Ureter (tissue), 1 donor: ENCODE measurements at places on chromosomes 11 and 22.

GRCh38 chr22:44381761-44382115, 69.0 kb upstream of the SHISAL1 start:
- no peak for DNase-seq

- no peak for DNase-seq
These were observed 18.6 kb downstream of the IGSF9B start for GRCh38 chr11:133938166-133938565.

- DNase-seq, result no peak
These were observed 1.1 kb downstream of the CHADL start for GRCh38 chr22:41239443-41240128.

DNA sequence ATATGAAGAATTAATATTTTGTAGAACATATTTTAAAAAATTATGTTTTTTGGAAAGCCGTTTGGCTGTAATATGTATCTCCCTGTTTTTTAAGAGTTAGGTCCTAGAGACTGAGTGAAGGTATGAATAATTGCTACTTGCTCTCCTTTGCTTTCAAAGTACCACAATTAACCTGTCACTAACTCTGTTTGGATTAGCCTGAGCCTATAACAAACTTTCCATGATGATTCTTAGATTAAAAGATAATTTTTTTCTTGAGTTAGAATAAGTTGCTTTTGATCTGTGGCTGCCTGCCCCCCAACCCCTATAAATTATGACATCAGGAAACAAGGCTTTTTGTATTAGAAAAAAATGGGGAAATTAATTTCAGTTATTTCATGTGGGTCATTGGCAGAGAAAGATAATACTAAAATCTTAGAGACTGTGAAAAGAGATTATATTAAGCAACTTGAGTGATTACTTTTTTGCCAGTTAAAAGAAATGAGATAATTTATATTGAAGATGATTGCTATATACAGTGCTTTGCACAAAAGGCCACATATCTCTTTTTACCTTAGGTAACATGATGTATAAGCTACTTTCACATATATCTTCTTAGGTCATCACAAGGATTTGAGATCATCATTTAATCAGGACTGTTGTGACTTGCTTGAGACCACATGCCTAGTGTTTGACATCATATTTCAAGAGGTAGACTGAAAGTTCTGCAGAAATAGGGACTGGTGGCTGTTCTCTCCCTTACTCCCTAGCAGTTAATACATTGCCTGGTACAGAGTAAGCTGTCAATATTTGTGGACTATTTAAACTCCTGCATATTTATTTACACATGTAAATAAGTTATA, 9.6 kb downstream of the MTMR3 start:
- no peak for DNase-seq

- no peak for DNase-seq
These were observed 203.8 kb downstream of the SNX19 start for GRCh38 chr11:130712480-130712879.

- DNase-seq, result no peak
These were observed 775.6 kb upstream of the CCDC90B start for GRCh38 chr11:84061726-84062125.

GRCh38 chr11:16191212-16191867, 165.0 kb downstream of the SOX6 start:
- no peak for DNase-seq

DNA sequence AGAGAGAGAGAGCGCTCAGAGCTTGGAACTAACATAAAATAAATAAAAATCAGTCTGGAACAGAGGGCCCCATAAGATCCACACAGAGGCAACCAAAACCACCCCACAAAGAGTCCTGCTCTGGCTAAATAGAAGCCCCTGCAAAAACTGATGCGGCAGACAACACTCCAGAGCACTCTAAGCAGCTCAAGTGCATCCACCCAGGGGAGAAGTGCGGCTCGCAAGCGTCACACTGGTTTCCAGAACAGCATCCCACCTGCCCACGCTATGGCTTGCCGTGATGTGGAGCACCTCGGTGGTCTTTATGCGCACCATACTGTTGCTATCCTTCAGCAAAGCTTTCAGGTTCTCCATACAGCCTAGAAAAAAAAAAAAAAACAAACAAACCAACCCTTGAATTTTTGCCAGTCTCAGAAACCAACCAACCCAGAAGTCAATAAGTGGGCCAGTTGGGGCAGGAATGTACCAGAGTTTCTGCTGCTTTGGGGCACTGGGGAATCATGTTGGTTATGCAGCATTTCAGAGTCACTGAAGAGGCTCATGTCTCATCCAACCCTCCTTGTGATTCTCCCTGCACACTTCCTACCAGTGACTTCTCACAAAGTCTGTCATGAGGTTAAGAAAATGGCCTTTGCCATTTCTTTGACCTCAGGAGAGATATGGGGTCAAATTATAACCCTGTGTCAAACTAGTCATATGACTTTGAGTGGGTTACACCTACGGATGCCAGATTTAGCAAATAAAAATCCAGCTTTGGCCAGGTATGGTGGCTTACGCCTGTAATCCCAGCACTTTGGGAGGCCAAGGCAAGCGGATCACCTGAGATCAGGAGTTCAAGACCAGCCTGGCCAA, 3.0 kb downstream of the RSPH14 start:
- DNase-seq, result no peak

- DNase-seq, result no peak
These were observed 561.6 kb downstream of the BUD13 start for GRCh38 chr11:116211147-116211546.

GRCh38 chr11:133977067-133977677, 20.4 kb upstream of the IGSF9B start:
- no peak for DNase-seq

- DNase-seq, result no peak
These were observed 343.1 kb upstream of the SYN3 start for GRCh38 chr22:33401291-33401690.

GRCh38 chr11:57467508-57468157, 7.3 kb downstream of the RTN4RL2 start:
- no peak for DNase-seq

- DNase-seq, result no peak
These were observed 10.7 kb upstream of the GTSE1 start for GRCh38 chr22:46286006-46286405.

GRCh38 chr22:23113847-23114720, 27.7 kb downstream of the RSPH14 start:
- no peak for DNase-seq

- no peak for DNase-seq
These were observed 16.0 kb downstream of the TXN2 start for GRCh38 chr22:36465232-36466021.

DNA sequence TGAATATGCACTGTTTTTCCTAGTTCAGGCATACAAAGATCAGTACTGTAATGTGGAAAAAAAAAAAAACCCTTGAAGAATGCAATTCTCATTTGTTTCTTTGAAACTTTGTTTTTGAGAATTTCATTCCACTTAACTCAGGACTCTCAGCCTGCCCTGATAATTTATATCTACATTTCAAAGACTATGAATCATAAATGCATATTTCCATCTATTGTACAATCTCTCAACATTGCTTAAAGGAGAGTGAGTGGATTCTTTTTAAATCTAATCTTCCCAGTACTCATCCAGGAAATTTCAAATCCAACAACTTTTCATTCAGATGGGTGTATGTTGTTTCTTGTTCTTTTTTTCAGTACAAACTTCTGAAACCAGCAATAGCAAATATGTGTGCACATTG, 322.2 kb upstream of the DDI1 start:
- no peak for DNase-seq

- no peak for DNase-seq
These were observed 1090.8 kb downstream of the BRD1 start for GRCh38 chr22:48736593-48737460.

DNA sequence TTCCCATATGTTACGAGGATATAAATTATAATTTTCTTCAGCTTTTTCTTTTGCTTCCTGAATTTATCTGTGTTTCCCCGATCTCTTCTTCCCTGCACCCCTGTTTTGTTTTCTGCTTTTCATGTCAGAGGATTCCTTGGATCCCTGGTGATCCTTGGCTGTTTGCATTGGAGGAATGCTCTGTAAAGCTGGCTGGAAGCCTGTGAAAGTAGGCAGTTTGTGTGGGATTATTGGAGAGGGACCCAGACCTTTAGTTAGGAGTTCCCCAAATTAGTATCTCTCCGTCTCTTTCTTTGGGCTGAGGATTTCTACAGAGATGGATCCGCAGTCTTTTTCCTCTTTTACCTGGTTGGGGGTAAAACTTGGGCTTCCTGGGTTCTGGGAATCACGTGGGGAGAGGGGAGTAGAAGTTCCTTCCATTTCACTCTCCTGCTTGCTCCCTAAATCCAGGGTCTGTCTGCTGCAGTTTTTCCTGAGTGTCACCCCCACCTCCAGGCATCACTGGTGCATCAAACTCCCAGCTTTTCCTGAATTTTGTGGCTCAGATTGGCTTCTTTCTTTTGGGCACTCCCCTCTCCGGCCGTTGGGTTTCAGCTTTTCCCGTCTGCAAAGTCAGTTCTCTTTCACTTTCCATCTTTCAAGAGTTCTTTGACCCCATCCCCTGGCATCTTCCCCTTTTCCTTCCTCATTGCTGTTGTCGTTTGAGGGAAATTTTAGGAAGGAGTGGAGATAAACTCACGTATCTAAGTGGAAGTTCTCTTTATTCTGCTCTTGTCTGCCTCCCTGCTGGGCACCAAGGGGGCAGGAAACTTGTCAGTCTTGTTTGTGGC, 79.1 kb upstream of the ALX4 start:
- no peak for DNase-seq

DNA sequence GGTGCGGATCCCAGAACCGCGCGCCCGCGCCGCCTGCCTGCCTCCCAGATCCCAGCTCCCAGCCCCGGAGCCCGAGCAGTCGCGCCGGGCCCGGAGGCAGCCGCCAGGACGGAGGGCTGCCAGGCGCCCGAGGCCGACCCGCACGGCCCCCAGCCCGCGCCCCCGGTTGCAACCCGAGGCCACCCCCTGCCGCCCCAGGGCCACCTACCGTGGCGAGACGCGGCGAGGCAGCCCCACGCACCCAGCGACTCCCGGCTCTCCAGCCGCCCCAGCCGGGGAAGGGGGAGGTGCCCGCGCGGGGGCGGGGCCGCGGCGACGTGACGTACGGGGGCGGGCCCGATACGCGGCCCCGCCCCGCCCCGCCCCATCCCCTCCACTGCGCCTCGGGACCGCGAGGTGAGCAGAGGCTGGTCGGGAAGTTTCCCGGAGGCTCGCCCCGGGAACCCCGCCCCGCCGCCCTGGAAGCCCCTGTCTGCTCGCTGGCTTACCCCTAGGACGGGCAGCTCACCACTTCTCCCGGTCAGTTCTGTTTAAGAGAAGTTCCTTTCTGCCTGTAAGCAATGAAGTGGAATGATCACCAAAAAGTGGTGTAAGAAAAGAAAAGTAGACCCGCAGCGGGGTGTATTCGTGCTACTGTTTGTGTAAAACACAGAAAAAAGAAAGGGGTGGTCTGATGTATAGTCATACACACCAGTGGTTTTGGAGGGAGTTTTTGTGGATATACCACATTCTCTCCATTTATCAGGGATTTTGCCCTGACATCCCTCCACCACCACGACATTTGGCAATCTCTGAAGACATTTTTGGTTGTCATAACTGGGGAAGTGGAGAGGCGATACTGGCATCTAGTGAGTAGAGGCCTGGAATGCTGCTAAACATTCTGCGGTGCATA, at the start of gene TPST2:
Gene TPST2 (minus strand): TSS at position 288 of the 892 bp plus-strand sequence. CDS start 48,502 bp downstream, outside the sequence.
- DNase-seq, result peak; percentile 80

DNA sequence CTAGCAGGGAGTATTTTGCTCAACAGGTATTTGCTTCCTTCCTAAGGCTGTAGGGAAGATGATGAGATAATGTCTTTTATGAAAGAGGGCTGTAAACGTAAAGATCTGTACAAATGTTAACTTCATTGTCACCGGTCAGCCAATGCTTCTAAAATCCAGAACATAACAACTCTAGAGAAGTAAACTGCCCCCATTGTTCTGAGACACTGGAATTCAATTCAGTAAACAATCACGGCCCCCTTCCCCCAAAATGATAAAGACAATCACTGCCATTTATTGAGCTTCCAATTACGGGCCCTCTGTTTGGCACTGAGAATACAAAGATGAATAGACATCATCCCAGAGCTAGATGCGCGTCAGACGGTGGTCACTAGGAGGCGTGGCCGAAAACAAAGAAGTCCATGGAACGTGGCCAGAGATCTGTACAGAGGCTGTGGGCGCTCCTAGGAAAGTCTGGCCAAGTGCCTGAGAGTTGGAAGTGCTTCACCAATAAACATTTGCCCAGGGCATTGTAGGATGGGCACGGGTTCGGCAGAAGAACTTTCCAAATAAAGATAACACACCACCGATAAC, 576 bp downstream of the TMEM258 start:
- peak; percentile 67 for DNase-seq

DNA sequence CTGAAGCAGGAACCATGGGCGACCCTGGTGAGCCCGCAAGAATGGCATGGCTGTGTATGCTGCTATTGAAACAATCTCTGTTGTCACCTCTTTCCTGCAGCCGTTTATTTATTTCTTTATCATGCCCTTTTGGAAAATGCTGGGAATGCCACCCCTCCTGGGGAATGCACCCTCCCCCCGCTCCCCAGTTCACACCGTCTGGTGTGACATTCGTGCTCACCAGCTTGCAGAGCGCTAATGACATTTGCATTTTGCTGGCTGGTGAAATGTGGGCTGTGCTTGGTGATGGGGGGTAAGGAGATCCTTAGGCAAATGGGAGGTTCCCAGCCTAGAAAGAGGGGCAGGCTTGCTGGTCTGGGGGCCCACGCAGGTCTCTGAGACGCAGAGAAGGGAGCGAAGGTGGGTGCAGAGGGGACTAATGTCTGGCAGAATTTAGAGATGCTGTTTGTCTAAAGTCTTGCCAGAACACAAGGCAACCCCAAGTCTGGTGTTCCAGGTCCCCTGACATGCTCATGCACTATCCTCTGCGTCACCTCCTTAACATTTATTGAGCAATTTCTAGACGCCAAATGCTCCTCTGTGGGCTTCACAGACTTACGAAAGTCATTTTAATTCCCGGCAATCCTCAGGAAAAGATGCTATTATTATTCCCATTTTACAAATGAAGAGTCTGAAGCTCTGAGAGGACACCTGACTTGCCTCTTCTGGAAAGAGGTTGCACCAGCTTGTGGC, 91.7 kb downstream of the TP53I11 start:
- DNase-seq, result no peak

DNA sequence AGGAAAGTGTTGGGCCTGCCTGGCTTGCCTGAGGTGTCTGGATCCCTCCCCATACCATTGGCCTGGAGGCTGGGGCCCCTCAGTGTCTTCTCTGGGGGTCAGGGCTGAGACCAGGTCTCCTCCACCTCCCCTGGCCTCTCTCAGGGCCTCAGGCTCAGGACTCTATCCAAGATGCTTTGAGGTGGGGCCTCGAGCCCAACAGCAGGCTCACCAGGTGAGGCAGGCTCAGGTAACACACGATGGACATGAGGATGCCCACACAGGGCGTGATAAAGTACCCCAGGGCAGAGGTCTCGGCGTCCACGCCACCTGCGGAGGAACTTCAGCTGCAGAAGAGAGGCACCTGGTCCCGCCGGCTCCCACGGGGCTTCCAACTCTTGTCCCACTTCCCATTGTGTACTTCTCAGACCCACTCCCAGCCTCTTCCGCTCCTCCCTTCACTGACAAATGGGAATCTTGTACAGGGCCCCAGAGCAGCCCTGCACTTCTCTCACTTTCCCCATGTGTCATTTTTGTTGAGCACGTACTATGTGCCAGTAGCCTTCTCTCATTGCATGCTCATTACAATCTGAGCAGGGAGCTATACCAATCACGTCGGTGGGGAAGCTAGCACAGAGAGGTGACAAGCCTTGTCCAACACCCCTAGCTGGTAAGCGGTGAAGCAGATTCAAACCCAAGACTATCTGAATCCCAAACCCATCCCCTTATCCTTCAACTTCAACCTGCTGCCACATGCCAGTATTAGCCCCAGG, 3.8 kb downstream of the SLC29A2 start:
- no peak for DNase-seq
